Activated CD4-positive, CD25-positive, alpha-beta regulatory T cell (primary cell): ENCODE measurements at places on chromosomes 4 and X.

GRCh38 chr4:48141048-48141447 is 7.0 kb upstream of the TXK start:
- DNase-seq = no peak

DNA sequence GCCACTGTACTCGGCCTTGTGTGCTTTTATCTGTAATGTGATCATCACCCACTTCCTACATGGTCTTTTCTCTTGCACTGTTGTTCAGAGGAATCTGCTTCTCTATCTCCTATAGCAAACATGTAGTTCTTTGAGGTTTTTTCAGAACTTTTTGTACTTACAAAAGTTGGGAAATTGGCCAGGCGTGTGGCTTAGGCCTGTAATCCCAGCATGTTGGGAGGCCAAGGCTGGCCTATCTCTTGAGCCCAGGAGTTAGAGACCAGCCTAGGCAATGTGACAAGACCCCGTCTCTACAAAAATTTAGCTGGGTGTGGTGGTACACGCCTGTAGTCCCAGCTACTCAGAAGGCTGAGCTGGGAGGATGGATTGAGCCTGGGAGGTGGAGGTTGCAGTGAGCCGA is 30.4 kb downstream of the TAF1 start:
- DNase-seq = no peak

GRCh38 chrX:150958177-150958576 is 25.0 kb upstream of the HMGB3 start:
- no peak for DNase-seq

DNA sequence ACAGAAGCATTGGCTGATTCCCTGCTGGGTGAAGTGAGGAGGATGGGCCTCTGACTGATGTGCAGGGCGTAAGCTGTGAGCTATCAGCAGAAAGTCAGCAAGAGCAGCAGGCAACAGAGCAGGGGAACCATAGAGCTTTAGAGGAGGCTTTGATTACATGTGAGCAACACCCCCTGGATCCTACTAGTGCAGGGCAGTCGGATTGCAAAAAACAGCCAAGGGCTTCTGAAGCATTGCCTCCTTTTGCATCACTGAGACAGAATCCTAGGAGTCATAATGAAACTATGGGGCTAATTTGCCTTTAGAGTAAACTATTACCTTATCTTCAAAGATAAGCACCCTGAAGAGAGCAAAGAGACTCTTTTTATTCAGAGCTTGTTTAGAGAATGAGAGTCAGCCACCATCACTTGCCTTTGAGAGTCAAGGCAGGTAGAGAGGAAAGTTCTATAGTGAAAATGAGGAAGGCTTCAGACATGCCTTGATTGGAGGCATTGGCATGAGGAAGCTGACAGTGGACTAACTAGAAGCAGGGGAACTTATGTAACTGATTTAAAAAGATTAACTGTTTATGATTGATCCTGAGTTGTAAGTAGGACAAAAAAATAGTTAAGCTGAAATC is 420.3 kb downstream of the PDHA2 start:
- no peak for DNase-seq

GRCh38 chr4:110654254-110654635 is 31.4 kb upstream of the PITX2 start:
- DNase-seq = no peak

DNA sequence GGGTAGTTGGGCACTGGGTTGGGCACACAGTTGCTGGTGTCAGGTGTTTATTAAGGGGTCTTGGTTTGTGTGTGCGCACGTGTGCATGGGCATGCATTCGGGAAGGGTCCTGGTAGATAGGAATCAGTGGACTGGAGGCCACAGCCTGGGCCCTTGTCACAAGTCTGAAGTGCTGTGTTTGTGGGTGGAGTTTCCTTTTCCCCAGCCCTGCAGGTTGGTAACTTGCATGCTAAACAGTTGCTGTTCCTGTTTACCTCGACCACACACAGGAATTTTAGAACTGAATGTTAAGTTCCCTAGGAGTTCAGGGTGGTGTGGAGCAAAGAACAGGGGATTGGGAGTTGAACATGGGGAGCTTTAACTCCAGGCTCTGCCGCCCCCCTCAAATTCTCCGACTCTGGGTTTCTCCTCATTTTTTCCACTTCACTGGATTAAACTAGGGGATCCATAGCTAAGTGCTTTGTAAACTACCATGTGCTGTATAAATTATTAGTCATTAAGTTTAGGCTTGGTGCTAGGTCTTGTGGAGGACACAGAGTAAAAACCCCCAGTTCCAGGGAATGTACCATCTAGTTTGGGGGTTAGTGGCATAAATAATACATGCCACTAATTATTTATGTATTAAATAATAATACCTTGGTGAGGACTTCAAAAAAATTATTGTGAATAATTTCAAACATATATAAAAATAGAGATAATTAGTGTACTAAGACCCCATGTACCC is 49.0 kb downstream of the STARD8 start:
- DNase-seq = no peak

DNA sequence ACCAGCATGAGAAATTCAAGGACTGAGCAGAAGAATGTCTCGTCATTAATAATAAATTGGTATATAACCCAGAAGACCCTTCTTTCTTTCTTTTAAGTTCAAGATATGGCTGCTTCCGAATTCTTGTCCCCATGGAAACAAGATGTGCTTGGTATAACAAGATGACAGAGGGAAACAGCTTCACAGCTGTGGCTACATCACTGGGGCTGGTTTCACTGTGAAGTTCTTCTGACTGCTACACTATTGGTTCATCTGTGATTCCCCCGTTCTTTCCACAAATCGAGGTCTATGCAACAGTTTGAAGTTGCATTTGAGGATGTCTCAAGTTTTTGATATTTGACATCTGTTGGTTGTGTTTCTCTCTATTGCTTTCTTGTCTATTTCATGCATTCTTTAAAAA is 12.3 kb upstream of the DTHD1 start:
- no peak for DNase-seq

DNA sequence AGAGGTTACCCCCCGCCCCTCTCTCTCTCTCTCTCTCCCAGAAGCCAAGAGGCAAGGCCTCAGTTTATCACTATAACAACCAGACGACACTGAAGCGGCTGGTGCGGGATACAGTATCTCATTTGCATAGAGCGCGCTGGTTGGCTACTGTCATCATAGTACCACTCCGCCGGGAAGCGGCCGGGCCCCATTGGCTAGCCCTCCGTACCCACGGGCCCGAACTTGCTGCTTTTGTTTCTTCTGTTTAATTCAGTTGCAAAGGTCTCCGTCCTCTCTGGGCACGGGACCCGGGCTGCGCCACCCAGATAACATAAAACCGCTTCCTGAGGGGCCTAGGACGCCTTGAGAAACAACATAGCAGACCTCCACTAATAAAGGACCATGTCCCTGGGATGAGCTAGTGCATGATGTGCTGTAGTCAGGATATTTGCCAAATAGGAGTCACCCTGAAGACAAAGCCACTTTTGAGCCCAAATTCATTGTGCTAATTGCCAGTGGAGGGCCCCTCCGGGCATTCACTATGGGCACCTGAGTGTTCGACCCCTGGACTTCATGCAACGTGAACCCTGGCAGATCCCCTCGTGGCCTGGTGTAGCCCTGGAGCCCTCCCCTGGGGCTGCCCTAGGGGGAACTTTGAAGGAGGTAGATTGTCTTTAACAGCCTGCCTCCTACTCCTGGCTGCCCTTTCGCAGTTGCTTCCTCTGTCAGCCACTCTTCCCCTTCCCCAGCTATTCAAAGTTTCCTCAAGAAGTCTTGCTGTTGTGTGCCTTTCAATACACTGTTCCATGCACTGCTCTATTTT is at the start of gene PCYT1B:
Gene PCYT1B, minus strand, starts transcription at position 91 of the 802 bp plus-strand sequence. CDS start 242 bp downstream, outside the sequence.
- peak; percentile 8 for DNase-seq

DNA sequence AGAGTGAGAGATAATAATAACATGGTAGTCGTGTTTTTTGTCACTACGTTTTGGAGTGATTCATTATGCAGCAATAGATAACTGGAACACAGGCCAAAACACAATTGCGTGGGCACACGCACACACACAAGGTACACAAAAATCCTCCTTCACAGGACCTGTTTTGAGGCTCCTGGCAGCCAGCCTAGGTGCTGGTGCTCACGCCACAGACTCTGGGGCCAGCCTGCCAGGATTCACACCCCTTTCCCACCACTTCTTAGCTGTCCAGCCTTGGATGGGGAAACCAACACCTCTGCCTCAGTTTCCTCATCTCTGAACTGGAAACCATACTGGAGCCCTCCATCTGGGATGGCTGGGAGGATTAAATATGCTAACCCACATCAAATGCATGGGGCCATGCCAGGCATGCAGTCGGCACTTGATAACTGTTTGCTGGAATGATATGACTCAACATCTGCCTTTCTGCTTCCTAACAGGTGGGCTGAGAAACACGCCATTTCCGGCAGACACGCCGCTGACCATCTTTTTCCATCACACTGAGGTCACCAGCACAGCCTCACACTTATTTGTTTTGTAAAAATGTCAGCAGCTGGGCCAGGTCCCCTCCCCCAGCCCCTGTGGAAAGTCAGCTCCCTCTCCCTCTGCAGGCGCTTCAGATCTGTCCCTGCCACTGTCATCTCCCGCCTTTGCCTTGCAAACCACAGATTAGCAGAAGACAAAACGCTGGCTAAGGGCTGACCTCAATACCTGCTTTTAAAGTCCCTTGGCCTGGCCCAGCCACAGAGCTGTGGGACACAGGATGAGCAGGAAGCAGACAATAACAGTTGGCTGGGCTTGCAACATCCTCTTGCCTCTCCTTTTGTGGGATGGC is 237.5 kb downstream of the BCOR start:
- DNase-seq = peak; percentile 47

- no peak for DNase-seq
These were observed 18.2 kb upstream of the SLC25A14 start for GRCh38 chrX:130321550-130321949.

DNA sequence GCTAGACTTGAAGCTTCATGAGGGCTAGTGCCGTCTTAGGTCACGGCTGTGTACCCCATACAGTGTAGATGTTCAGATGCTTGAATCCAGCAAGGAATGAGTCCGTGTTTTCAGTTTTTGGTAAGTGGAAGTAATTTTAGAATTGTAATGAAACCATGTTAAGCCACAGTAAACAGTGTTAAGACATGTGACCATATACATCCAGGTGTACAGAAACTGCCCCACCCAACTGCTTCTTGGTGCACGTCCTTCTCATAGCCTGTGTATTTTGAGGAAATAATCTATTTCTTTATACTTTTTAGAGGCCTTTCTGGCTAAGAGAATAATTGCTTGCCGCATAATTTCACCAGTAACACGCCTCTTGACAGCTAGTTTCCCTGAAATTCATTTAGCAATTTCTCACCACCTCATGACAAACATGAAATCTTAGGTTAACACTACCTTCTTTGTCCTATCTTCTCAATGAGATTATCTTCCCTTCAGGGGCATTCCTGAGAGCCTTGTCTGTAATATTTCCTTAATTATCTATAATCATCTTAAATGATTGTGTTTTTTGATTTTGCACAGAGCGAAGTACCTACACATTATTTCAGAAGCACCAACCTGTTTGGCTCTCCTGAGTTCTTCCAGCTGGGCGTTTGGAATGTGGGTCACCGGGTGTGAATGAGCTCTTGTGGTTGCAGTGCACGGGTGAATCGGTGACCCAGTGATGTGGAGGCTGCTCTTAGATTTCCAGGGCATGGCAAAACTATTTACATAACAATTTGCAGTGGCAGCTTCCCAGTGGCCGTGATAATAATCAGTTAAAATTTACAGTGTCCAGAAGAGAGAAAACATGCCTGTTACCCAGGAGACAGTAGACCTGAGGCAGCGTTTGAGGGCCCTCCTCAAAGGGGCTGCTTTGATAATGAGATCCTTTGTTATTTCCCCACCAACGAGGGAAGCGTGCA is 50.2 kb upstream of the TADA2B start:
- no peak for DNase-seq

GRCh38 chr4:56803471-56803870 is 18.0 kb downstream of the SPINK2 start:
- DNase-seq = no peak

DNA sequence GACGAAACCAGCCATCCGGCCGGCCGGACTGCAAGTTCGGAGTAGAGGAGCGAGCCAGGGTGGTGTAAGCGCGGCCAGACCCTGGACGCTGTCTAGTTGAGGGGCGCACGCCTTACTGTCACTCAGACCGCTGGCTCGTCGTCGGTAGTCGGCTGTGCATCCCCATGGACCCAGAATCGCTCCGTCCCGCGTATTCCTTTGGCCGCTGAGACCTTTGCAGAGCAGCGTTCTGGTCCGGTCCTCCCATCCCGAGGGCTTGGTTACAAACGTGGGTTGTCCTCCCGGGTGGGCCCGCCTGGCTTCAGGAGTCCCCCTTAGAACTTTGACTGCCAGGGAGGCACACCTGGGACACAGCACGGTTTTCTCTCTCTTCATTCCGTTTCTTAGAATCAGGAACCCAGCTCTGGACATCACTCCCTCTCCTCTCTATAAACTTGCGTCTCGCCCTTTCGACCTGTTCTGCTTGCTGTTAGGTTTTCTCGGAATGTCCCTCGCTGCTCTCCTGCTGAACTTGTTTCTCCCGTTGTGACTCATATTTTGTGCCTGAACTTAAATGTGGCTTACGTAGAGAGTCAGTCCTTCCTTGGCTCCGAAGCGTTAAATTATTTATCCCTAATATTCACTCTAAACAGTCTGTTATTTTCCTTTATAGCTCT is 672 bp downstream of the PGM2 start:
- no peak for DNase-seq

GRCh38 chr4:77193046-77193445 is 36.0 kb downstream of the CCNG2 start:
- no peak for DNase-seq

- DNase-seq = no peak
These were observed 98.5 kb downstream of the FRAS1 start for GRCh38 chr4:78155616-78156105.

DNA sequence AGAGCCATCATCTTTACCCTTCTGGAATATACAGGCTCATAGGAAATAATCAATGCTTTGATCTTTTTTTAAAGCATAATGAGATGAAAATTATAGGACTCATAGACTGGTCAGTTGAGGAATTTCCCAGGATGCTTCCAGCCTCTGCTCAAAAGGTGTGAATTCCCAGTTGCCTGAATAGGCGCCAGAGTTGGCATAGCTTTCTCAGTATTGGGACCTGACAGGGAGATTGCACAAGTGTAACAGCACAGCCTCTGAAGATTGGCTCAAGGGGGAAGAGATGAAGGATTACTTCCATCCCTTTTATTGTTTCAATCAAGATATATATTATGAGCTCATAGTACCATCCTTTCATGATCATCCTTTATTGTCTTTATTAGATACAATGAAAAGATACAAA is 17.9 kb downstream of the TET2 start:
- DNase-seq = no peak

- DNase-seq = no peak
These were observed 14.7 kb downstream of the GAK start for GRCh38 chr4:917466-917865.

DNA sequence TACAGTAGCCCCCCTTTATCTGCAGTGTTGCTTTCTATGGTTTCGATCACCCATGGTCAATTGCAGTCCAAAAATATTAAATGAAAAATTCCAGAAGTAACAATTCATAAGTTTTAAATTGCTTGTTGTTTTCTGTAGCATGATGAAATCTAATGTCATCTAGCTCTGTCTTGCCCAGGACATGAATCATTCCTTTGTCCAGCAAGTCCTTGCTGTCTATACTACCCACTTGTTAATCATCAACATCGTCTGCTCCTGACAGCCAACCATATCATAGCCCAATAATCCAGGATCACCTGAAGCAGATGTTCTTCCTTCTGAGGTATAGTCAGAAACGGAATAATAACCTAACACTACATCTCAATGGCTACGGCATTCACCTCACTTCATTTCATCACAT is 79.8 kb downstream of the ADAMTS3 start:
- no peak for DNase-seq
